ENCODE measurements at places on chromosomes 12 and 14. TPM values are rescaled to one million over a fixed set of nuclear protein-coding genes. Genes with fewer than 3 reads are reported as not detected.

DNA sequence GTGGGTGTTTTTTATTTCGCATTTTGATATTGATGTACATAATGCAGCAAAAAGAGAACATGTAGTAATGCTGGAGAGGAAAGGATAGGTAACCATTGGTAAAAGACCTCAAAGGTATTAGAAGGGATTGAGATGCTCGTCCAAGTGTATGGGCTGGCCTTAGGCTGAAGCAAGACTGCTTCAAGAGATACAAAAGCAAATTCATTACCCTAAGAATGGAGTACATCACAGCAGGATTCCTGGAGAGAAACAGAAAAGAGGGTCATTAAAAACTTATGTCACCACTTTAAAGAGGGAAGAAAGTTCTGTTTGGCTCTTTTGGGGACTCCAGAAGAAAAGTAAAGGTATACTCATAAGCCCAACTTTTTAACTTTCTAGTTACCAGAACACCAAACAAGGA is 420.5 kb downstream of the ZFP36L1 start:
- no peak for DNase-seq

DNA sequence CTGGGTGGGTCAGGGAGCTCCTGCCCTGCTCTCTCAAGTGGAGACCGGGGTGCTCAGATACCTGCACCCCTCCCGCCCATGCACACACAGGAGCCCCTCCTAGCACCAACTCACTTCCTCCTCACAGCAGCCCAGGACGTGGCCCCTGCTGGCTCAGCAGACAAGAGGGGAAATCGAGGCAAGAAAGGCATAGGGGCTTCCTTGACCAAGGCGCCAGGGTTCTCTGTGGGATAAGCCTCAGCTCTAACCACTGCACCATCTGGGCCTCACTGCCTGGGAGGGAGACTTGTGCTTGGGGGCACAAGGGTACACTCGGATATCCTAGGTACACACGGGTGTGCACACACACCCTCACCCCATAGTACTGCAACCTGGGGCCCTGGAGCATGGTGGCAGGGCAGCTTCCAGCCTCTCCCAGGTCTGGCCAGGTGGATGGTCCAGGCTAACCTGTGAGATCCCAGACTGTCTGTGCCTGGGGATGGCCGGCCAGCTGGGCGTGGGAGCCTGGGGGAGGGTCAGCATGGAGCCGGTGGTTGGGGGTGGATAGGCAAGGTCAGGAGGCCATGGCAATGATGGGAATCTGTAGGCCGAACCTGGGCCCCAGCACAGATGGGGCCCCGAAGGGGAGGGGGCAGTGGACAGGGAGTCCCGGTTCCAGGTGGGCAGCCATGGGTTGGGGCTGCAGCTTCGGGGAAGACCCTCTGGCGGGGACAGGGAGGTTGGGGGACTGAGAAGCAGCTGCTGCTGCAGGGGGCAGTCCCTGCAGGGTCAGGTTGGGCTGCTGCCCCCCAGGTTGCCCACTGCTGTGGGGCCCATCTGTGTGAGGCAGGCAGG is 312.4 kb downstream of the TMEM121 start:
- DNase-seq = no peak

DNA sequence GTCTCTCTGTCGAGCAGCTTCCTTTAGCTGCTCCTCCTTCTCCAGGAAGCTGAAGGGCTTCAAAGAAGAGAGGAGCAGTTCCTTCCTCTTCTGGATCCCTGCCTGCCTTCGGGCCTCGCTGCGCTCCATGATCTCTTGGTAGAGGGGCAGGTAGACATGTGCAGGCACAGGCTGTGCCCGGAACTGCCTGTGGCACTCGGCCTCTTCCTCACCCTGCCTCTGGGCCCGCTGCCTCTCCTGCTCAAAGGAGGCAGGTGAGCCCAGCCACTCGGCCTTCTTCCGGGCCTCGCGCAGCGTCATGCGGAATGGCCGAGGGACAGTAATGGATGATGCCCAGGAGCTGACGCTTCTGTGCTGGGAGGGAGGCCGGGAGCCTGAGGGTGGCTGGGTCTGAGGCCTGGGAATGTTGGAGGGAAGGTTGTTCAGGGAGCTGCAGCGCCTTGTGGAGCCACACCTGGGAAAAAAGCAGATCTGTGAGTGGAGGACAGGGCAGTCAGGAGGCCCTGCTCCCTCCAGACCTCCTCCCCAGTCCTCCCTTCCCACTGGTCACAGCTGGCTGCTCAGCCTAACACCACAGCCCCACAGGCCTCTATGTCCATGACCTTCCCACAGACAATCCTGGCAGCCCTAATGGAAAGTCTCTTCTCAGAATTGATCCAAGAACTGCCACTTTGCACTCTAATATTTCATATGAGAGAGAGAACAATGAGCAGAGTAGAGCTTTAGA is 5.3 kb downstream of the FAM161B start:
- no peak for DNase-seq

GRCh38 chr12:21456291-21456780 is 18.9 kb downstream of the PYROXD1 start:
- DNase-seq = peak; percentile 88

DNA sequence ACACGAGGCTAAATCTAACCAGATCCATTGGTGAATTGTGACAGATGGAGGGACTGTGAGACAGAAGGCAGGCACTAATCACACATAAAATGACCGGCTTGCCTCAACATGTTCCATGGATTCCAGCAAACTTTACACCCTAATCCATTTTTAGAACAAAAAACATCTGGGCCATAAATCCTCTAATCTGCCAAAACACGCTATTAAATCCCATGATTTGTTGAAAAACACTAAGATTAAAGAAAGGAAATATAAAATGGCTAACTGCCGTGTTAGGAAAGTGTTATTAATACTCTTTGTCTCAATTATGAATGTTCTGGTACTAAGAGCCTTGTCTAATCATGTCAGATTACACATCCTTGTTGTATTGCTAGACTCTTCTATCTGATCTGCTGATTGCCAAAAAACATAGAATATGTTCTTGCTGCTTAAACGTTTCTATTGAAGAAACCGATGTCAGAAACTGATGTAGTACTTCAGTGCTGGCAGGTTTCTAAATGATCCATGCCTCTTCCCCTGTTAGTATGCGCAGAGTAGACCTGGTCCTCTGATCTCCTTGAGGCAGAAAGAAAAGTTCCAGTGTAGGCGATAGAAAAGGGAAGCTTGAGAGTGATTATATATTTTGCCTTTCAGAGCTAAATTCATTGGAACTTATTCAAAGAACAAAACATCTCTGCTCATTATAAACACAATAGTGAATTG is 384.9 kb downstream of the SOX5 start:
- DNase-seq = no peak

GRCh38 chr14:85461432-85462133 is 68.4 kb upstream of the FLRT2 start:
- DNase-seq = no peak

DNA sequence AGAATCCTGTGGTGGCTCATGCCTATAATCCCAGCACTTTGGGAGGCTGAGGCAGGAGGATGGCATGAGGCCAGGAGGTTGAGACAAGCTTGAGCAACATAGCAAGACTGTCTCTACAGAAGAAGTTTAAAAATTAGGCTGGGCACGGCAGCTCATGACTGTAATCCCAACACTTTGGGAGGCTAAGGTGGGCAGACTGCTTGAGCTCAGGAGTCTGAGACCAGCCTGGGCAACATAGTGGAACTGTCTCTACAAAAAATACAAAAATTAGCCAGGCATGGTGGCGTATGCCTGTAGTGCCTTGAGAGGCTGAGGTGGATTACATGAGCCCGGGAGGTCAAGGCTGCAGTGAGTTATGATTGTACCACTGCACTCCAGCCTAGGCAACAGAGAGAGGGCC is 998 bp upstream of the CYP27B1 start:
- no peak for DNase-seq

DNA sequence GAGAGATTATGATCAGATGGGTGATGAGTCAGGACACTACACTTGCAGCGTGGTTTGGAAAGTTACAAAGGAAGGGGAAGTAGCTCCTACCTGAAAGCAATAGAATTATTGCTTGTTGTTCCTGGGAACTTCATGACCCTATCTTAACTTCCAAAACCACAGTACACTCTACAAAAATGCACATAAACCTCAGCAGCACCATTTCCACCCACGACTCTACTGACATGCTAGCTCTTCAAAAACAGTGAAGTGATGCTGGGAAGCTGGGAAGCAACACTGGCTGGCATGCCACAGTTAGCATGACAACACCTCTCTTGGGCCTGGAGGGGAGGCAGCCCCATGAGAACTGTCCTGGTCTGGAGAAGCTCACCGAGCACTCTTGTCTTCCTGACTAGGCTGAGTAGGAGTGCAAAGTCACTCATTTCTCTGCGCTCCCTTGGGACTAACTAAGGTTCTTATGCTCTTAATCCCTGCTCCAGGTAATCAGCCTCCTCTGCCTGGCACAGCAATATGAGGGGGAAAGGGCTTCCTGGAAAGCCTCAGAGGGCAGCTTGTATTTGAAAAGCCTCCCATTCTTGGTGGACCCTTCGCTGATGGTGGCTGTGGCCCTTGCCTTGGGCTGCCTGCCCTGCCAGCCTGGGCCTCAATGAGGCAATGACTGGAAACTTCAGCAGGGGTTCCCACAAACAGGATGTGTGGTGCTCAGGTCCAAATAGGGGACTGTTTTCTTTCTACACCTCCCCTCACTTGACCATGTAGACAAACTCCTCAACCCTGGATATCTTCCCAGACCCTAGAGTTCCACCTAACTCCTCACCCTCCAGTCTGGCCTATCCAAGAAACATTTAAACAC is 1.2 kb downstream of the KRT3 start:
- DNase-seq = no peak

- DNase-seq = no peak
These were observed 392.3 kb downstream of the MED13L start for GRCh38 chr12:115885040-115885690.

GRCh38 chr12:113154351-113154973 is 4.9 kb downstream of the CFAP73 start:
- peak; percentile 73 for DNase-seq

GRCh38 chr12:6452245-6452943 is 552 bp downstream of the TAPBPL start:
- peak; percentile 77 for DNase-seq

GRCh38 chr14:56807386-56808109 is 2.7 kb downstream of the OTX2 start:
- DNase-seq = no peak

- DNase-seq = peak; percentile 80
These were observed 362.9 kb downstream of the RAD51B start for GRCh38 chr14:68182492-68182891.

DNA sequence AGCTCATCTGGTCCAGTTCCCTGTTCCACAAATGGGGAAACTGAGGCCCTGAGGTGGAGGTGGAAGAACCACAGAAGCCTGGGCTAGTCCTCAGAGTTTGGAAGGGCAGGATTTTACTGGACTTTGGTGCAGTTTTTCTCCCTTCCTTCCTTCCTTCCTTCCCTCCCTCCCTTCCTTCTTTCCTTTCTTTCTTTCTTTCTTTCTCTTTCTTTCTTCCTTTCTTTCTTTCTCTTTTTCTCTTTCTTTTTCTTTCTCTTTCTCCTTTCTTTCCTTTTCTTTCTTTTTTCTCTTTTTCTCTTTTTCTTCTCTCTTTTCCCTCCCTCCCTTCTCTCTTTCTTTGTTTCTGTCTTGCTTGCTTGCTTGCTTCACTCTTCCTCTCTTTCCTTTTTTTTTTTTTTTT is 95.7 kb upstream of the TBX3 start:
- no peak for DNase-seq

GRCh38 chr12:97545804-97546203 is 83.2 kb downstream of the RMST start:
- no peak for DNase-seq

- no peak for DNase-seq
These were observed 16.0 kb downstream of the C14orf132 start for GRCh38 chr14:96055065-96055752.

- DNase-seq = no peak
These were observed 47.2 kb downstream of the PLCZ1 start for GRCh38 chr12:18690653-18691052.

DNA sequence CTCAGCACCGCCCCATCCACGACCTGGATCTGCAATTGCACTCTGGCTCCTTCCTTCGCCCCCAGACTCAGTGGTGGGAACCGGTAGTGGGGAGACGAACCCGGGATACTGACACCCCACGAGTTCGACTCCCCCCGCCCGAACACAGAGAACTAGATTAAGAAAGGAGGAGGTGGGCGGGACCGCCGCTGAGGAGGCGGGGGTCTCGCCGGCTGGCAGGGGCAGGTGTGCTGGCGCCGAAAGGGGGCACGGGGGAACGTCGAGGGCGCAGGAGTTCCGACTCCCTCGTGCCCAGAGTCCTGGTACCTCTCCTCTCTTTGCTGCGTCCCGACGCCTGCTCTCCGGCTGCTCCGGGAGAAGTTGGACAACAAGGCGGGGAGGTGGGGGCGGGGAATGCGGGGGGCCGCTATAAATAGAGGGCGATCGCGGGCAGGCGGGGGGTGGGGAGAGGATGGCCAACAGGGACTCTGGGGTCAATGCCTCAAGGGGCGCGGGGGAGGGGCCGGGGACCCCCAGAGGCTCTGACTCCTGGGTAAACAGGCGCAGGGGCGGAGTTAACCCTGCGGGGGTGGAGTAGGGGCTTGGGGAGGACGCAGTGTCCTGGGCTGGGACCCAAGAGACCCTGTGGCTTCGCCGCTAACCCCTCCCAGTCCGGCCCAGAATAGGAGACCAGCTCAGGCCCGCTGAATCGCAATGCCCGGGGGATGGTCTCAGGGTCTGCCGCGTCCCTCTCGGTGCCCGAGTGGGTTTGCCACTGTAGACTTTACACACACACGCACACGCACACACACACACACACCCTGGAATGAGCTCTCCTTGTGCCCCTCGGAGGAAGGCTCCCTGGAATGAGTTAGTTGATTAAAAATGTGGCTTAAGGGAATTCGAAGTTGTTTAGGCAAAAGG is 761 bp upstream of the NDRG2 start:
- DNase-seq = no peak

DNA sequence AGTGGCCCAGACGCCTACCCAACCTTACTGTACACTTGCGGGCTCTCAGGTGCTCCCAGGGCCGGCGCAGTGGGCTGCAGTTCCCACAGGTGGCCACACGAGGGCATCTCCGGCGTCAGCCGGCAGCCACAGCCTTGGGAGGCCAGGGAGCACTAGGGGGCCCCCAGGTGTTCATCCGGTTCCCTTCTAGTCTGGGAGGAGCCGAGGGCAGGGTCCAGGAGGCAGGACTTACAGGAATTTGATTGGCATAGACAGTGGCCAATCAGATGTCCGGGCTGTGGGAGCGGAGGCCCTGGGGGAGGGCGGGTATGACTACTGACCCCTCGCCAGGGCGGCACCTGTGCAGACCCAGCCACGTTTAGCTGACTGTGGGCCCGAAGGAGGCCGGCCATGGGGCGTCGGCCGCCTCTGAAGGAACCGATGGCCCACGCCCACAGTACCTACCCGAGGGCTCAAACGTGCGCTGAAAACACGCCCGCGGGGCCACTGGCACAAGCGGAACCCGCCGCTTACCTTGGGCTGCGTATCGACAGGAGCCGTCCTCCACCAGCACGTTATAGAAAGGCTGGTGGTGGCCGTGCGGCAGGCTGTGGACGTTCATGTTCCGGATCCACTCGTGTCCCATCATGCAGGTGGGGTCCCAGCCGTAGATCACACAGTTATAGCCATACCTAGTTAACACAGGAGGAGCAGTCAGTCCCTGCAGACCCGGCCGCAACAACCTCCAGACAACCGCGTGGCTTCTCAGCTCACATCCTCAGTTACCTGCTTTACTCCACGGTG is 34.8 kb downstream of the FBXO21 start:
- DNase-seq = peak; percentile 91

PLEKHG7 gene
- total RNA-seq = not detected

CPM gene
- 63.5 TPM for total RNA-seq

MYH7 gene
- not detected for total RNA-seq

OTX2 gene
- total RNA-seq = not detected

PRB4 gene
- total RNA-seq = not detected

IL26 gene
- total RNA-seq = 7.7 TPM

BICDL1 gene
- total RNA-seq = 148 TPM

GAS2L3 gene
- 1.6 TPM for total RNA-seq

SIX1 gene
- total RNA-seq = 0.31 TPM

SLC11A2 gene
- 54.2 TPM for total RNA-seq

PTPRB gene
- total RNA-seq = not detected

IFNG-AS1 gene
- total RNA-seq = not detected
